ENCODE measurements at places on chromosomes 5 and 9. TPM values are rescaled to one million over a fixed set of nuclear protein-coding genes. Genes with fewer than 3 reads are reported as not detected.

GRCh38 chr5:8185852-8186251 lies 316.9 kb downstream of the MTRR start:
- no peak for DNase-seq

GRCh38 chr9:928363-929042 lies 48.0 kb upstream of the DMRT3 start:
- DNase-seq = peak; percentile 37

The C5orf58 gene
- total RNA-seq = not detected

The FCN2 gene
- not detected for total RNA-seq

- DNase-seq = no peak
Observed at GRCh38 chr5:91119981-91120850, 262.9 kb downstream of the ARRDC3 start.
